ENCODE measurements at places on chromosomes 2 and 18. TPM values are rescaled to one million over a fixed set of nuclear protein-coding genes. Genes with fewer than 3 reads are reported as not detected.

The MAPK4 gene
- 0.17 TPM for total RNA-seq

The RESP18 gene
- not detected for total RNA-seq

The PLCL1 gene
- total RNA-seq, result 0.11 TPM

The KCNS3 gene
- 6.2 TPM for total RNA-seq

The AOX1 gene
- total RNA-seq, result 2.3 TPM

The SCTR gene
- not detected for total RNA-seq

The POTEJ gene
- 0.06 TPM for total RNA-seq

Data from Daoy (cell line).